CD8-positive, alpha-beta memory T cell (primary cell): ENCODE measurements at places on chromosomes 7 and 10. TPM values are rescaled to one million over a fixed set of nuclear protein-coding genes. Genes with fewer than 3 reads are reported as not detected.

- H3K4me3 ChIP-seq, result no peak overlapping the region
- no peaks in the 10 kb centered on the region for H3K27me3 ChIP-seq
- H3K27ac ChIP-seq, result no peak overlapping the region
Measured at GRCh38 chr7:143463556-143463955, 14.1 kb upstream of the TAS2R41 start.

GRCh38 chr10:7788639-7789286 lies 786 bp downstream of the ATP5F1C start:
- H3K4me1 ChIP-seq, result peaks cover 47% of the 10 kb centered on the region
- peak overlapping the region; percentile 77 for H3K27ac ChIP-seq
- H3K27me3 ChIP-seq, result no peaks in the 10 kb centered on the region
- H3K36me3 ChIP-seq, result no peaks in the 10 kb centered on the region
- H3K4me3 ChIP-seq, result peak overlapping the region; percentile 86
- DNase-seq, result no peak

Gene PAX2
- total RNA-seq, result 0.04 TPM

- no peaks in the 10 kb centered on the region for H3K36me3 ChIP-seq
- no peak overlapping the region for H3K4me3 ChIP-seq
- no peak overlapping the region for H3K27ac ChIP-seq
- H3K4me1 ChIP-seq, result no peaks in the 10 kb centered on the region
- DNase-seq, result no peak
- no peaks in the 10 kb centered on the region for H3K27me3 ChIP-seq
Measured at GRCh38 chr7:30688718-30689221, 6.5 kb upstream of the CRHR2 start.

Gene PRLHR
- not detected for total RNA-seq

- no peak overlapping the region for H3K4me3 ChIP-seq
- no peaks in the 10 kb centered on the region for H3K27me3 ChIP-seq
- H3K36me3 ChIP-seq, result no peaks in the 10 kb centered on the region
- H3K4me1 ChIP-seq, result no peaks in the 10 kb centered on the region
- H3K27ac ChIP-seq, result no peak overlapping the region
- DNase-seq, result no peak
Measured at GRCh38 chr10:23604613-23605012, 165.7 kb downstream of the OTUD1 start.

- H3K36me3 ChIP-seq, result peaks cover 17% of the 10 kb centered on the region
- no peaks in the 10 kb centered on the region for H3K4me1 ChIP-seq
- no peak overlapping the region for H3K27ac ChIP-seq
- H3K4me3 ChIP-seq, result no peak overlapping the region
Measured at GRCh38 chr7:141563956-141564623, 12.9 kb downstream of the AGK start.

DNA sequence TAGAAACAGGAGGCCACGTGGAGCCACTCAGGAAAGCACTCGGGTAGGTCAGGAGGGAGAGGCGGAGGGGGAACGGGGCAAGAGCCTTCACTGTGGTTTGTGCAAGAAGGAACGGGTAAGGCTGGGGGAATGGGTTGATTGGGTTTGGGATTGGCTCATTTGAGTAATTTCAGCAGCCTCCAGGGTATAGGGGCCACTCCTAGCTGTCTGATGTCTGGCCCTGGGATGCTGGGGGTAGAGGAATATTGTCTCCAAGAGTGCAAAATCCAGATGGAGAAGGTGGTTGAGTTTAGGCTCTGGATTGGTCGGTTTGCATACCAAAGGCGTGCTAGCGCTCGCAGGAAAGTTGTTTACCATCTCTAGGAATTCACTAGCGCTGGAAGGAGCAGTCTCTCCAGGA lies 47.2 kb downstream of the MYL10 start:
- H3K27ac ChIP-seq, result no peak overlapping the region
- H3K4me3 ChIP-seq, result no peak overlapping the region
- H3K36me3 ChIP-seq, result no peaks in the 10 kb centered on the region
- H3K4me1 ChIP-seq, result no peaks in the 10 kb centered on the region

DNA sequence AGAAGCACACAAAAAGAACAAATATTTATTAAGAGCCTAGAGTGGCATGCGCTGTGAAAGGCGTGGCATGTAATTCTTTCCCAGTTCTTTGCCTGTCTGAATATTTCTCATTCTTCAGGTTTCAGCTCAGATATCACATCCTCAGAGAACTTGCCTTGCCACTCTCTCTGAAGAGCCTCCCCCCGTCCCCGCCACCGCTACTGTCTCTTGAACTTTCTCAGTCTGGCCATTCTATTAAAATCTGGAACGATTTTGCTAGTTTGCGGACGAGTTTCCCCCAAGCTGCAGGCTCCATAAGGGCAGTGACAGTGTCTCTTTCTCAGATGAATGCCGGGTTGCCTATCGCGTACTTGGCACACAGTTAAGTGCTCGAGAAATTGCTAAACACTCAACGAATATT lies 787 bp upstream of the PLEKHA1 start:
- H3K36me3 ChIP-seq, result no peaks in the 10 kb centered on the region
- peaks cover 28% of the 10 kb centered on the region for H3K4me1 ChIP-seq
- peak overlapping the region; percentile 58 for H3K4me3 ChIP-seq
- DNase-seq, result no peak
- no peak overlapping the region for H3K27ac ChIP-seq
- no peaks in the 10 kb centered on the region for H3K27me3 ChIP-seq

Gene DCLRE1C
- 11.3 TPM for total RNA-seq

Gene ZMIZ2
- 122 TPM for total RNA-seq

Gene GTF2IRD2
- 6.1 TPM for total RNA-seq

Gene OR9A2
- total RNA-seq, result not detected

Gene MOGAT3
- not detected for total RNA-seq

Gene OR2A2
- total RNA-seq, result not detected

DNA sequence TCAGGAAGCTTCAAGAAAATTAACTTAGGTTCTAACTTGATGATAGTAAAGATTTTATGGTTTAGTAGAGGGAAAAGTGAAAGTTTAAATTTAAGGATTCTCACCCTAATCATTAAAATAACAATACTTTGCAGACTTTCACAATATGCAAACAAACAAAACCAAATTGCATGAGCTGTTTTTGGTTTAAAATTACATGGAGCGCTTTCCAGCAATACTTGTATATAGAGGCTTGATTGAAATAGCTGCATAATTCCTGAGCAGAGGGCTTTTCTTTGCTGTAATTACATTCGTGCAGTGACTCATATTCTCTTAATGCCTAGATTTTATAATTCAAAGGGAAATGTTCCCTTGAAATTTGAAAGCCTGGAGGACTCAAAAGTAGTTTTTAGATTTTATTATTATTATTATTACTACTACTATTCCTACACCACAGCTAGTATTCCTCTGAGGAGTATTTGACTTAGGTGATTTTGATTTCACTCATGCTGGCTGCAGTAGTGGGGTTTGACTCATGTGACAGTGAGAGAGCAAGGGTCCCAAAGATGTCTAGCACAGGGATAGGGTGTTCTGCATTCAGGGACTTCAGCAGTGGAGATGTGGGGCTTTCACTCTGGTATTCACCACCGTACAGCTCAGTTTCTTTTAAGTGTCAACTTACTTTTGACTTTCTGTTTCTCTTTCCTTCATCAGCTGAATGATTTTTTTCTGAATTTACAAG lies 138.1 kb downstream of the ADAM22 start:
- no peak for DNase-seq
- no peaks in the 10 kb centered on the region for H3K27me3 ChIP-seq
- no peaks in the 10 kb centered on the region for H3K36me3 ChIP-seq
- no peaks in the 10 kb centered on the region for H3K4me1 ChIP-seq

- no peak overlapping the region for H3K27ac ChIP-seq
- H3K36me3 ChIP-seq, result no peaks in the 10 kb centered on the region
- no peak overlapping the region for H3K4me3 ChIP-seq
- no peak for DNase-seq
- no peaks in the 10 kb centered on the region for H3K27me3 ChIP-seq
- H3K4me1 ChIP-seq, result no peaks in the 10 kb centered on the region
Measured at GRCh38 chr10:125080984-125081383, 79.4 kb downstream of the CTBP2 start.

DNA sequence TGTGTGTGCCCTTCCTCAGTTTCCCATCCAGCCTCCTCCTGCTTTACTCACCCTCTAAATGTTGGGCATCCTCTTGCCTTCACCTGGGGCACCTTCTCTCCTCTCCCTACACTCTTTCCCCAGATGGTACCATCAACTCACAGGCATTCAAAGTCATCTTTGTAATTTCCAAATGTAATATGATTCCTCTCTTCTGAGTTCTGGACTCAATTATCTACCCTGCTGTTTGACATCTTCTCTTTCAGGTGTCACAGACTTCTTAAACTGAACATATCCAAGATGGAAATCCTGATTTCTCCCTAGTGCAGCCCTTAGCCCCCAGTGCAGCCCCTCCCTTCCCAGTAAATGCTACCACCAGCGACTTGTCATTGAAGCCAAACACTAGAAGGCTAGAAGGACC lies 422.8 kb downstream of the KCNMA1 start:
- no peaks in the 10 kb centered on the region for H3K4me1 ChIP-seq
- no peaks in the 10 kb centered on the region for H3K27me3 ChIP-seq
- no peak overlapping the region for H3K27ac ChIP-seq
- no peak for DNase-seq
- H3K4me3 ChIP-seq, result no peak overlapping the region

Gene KCNK18
- not detected for total RNA-seq

Gene PRF1
- total RNA-seq, result 95.7 TPM

DNA sequence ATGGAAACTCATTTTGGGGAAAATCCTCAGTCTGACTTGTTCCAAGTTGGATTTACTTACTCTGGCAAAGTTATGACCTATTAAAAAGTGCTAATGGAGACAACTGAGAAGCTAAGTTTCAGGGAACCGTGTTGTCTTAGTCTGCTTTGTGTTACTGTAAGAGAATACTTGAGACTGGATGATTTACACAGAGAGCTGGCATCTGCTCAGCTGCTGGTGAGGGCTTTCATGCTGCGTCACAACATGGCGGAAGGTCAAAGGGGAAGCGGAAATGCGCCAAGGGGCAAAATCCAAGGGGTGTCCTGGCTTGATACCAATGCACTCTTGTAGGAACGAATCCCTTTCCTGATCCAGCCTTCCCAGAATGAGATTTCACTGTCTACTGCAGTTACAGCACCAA lies 46.4 kb downstream of the MTURN start:
- H3K27ac ChIP-seq, result no peak overlapping the region
- no peak for DNase-seq
- H3K4me3 ChIP-seq, result no peak overlapping the region
- no peaks in the 10 kb centered on the region for H3K27me3 ChIP-seq
- H3K36me3 ChIP-seq, result no peaks in the 10 kb centered on the region

DNA sequence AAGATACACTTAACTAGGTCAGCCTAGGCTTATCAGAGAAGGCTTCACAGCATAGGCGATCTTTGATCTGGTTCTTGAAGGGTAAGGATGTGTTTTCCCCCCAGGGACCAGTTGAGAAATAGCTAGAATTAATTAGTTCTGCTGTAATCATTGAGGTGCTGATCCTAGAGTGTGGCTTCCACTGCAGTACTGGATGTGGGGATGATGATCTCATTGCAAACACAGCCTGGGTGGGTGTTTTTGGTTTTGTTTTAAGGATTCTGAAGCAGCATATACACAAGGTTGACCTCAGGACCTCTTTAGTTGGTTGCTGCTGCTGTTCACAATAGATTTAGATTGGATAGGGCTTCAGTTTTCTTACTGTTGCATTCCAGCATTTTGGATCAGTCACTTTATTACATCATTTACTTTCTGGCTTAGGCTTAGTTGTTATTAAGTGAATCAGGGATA lies 159.7 kb downstream of the AUTS2 start:
- H3K4me1 ChIP-seq, result no peaks in the 10 kb centered on the region
- H3K27me3 ChIP-seq, result no peaks in the 10 kb centered on the region
- H3K4me3 ChIP-seq, result no peak overlapping the region
- H3K36me3 ChIP-seq, result no peaks in the 10 kb centered on the region
- DNase-seq, result no peak
- H3K27ac ChIP-seq, result no peak overlapping the region

DNA sequence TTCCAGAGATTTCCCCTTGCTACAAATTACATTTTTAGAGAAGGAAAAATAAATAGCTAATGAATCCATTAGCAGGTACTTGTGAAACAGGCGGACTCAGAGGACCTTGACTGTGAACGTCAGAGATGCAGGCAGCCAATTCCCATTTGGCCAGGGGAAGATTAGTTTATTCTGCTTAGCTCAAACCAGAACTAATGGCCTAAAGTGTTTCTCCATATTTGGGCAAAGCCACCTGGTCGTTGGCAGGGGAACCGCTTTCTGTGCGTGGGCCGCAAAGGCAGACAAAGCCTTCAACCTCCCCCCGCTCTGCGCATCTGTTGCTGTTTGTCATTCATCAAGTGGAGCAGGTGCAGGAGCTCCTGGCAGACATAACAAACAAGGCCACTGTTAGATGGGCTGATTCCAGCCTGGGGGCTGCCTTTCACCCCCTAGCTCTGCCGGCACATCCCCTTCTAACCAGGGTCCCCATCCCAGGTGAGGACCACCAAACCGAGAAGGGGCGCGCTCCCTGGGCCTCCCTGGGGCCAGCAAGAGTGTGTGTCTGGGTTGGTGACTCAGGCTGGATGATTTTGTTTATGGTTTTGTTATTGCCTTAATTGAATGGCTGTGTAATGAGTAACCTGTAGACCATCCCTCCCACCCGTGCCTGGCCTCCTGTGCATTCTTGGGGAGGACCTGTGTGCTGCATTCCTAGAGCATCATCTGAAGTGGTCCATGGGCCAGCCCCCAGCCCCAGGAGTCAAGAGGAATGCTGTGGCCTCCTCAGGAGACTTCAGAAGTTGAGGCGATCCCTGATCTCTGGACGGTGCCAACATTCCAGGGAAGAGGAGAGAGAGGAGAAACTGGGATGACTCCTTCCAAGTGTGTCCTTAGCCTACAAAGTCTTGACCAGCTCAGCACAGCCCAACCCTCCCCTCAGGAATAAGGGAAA lies 14.5 kb upstream of the CPA1 start:
- no peaks in the 10 kb centered on the region for H3K36me3 ChIP-seq
- no peaks in the 10 kb centered on the region for H3K27me3 ChIP-seq
- H3K4me3 ChIP-seq, result no peak overlapping the region

Gene CUTC
- 27.5 TPM for total RNA-seq

GRCh38 chr7:90579181-90579688 lies 16.9 kb upstream of the CDK14 start:
- no peak for DNase-seq
- no peaks in the 10 kb centered on the region for H3K4me1 ChIP-seq
- no peak overlapping the region for H3K27ac ChIP-seq
- H3K36me3 ChIP-seq, result no peaks in the 10 kb centered on the region
- H3K4me3 ChIP-seq, result no peak overlapping the region

GRCh38 chr10:70227548-70228320 lies 5.5 kb downstream of the PPA1 start:
- H3K27me3 ChIP-seq, result no peaks in the 10 kb centered on the region
- H3K4me1 ChIP-seq, result peaks cover 11% of the 10 kb centered on the region
- no peak overlapping the region for H3K4me3 ChIP-seq
- H3K36me3 ChIP-seq, result no peaks in the 10 kb centered on the region
- no peak for DNase-seq
- no peak overlapping the region for H3K27ac ChIP-seq

Gene PRKAR2B
- 1.1 TPM for total RNA-seq
